ENCODE measurements at places on chromosomes 5 and 9. TPM values are rescaled to one million over a fixed set of nuclear protein-coding genes. Genes with fewer than 3 reads are reported as not detected.
A peak's percentile ranks its signal among the peaks of the same experiment; 100 is the strongest.

The SLCO6A1 gene
- not detected for total RNA-seq

GRCh38 chr5:98309785-98310598 is 463.5 kb upstream of the RGMB start:
- peak; percentile 95 for DNase-seq

DNA sequence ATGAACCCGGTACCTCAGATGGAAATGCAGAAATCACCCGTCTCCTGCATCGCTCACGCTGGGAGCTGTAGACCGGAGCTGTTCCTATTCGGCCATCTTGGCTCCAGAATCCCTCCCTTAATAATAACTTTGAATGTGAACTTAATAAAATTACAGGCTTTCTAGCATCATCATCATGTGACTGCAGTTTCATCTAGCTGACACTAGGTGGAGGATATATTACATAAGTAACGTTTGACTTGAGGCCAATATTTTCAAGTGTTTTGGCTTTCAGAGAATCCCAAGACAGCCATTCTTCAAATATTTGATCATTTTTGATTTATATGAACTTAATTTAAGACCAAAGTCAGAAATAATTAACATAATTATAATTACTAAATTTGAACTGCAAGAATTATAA is 474.9 kb upstream of the CDH10 start:
- DNase-seq: no peak

DNA sequence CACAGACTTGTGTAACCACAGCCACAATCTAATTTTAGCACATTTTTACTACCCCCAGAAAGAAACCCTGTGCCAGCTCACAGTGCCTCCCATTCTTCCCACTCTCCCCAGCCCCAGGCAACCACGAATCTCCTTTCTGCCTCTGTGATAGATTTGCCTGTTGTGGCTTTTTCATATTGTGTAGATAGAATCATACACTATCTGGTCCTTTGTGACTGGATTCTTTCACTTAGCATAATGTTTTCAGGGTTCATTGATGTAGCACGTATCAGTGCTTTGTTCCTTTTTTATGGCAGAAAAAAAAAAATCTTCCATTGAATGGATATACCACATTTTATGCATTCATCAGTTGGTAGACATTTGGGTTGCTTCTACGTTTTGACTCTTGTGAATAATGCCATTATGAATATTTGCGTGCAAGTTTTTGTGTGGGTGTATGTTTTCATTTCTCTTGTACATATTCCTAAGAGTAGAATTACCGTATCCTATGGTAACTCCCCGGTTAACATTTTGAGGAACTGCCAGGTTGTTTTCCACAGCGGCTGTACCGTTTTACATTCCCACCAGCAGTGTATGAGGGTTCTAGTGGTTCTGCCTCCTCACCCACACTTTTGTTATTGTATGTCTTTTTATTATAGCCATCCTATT is 64.5 kb downstream of the RCL1 start:
- DNase-seq: no peak

DNA sequence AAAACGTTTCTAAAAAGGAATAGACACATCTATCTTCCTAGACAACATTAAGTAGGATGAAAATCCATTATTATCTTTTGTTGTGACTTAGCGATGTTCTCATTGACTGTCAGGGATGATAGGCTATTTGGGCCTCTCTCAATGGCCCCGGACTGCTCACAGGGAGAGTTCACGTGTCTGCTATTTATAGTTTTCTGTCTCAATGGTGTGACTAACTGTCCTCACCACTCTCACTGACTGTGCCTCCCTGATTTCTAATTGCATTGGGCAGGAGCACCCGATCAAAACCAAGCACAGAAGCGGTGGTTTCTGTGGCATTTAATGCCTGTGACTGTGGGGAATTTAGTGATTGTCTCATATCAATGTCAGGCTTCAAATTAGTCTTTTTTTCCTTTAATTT is 286.7 kb upstream of the KLF9 start:
- no peak for DNase-seq

DNA sequence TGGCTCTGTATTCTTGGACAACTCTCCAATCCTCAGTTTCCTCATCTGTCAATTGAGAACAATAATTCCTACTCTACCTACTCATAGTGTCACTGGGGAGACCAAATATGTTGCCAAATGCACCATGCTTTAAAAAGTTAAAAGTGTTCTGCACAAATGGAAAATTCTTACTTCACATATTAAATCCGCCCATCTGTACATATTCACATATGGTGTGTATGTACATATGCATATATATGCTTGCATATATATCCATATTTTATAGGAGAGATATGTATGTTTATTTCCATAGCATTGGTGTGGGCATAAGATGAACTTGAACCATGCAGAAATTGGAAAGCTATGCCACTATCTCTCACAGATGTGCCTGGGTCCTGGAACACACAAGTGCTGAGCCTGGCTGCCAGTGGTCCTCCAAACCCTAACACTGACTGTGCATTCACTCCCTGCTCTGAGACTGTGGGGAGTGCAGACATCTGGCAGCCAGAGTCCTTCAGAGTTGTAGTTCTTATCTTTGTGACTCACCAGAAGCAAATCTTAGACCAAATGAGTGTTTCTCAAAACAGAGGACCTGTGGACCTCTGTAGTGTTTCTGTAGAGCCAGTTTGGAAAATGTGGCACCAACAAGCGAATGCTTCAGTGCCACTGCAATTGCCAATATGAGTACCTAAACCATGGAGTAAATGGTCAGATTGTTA is 168.7 kb downstream of the GRIA1 start:
- DNase-seq: no peak

GRCh38 chr5:90020575-90021538 is 388.7 kb downstream of the CETN3 start:
- DNase-seq: peak; percentile 88

The RNF180 gene
- total RNA-seq: 5.6 TPM

DNA sequence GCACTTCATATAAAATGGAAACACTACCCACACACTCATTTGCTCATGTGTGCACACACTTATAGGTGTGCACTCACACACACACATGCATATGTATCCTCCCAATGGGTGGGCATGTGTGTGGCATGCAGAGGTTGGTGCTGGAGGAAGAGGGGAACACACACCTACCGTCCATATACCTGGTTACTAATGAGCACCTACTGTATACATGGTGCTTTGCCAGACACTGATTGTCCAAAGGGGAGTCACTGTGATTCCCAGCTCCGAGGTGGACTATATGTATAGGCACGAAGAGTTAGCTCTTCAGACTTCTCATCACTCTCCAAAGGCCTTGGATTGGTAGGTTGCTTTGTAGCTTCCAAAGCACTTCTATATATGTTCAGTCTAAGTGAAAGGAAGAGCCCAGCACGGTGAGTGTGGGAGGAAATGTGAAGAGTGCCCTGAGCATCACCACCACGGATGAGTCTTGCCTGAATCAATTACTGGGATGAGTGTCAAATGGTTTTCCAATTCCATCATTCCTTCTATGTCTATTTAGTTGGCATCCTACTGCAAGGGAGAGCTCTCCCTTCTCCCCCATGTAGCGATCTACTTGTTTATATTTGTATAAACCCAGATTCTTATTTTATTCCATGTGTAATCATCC is 12.6 kb upstream of the ERGIC1 start:
- DNase-seq: no peak

GRCh38 chr5:75405296-75405695 is 68.3 kb downstream of the HMGCR start:
- no peak for DNase-seq

DNA sequence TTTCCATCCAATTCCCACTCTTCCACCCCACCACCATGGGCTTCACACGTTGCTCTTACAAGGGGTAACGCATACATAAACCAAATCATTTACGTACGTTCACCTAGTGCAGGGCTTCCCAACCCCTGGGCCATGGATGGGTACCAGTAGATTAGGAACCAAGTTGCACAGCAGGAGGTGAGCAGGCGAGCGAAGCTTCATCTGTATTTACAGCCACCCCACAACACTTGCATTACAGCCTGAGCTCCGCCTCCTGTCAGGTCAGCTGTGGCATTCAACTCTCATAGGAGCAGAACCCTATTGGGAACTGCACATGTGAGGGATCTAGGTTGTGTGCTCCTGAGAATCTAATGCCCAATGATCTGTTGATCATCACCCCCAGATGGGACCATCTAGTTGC is 82.3 kb downstream of the CEMIP2 start:
- no peak for DNase-seq

DNA sequence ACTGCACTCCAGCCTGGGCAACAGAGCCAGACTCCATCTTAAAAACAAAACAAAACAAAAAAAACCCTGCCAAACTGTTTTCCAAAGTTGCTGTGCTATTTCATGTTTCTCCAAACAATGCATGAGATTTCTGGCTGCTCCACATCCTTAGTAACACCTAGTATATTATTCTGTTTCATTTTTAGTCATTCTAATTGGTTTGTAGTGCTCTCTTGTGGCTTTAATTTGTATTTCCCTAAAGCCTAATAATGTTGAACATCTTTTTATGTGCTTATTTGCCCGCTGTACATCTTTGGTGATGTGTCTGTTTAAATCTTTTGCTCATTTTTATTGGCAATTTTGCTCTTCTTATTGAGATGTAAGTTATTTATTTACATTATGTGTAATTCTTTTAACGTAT is 18.4 kb upstream of the TTC1 start:
- no peak for DNase-seq

The LHX3 gene
- not detected for total RNA-seq

DNA sequence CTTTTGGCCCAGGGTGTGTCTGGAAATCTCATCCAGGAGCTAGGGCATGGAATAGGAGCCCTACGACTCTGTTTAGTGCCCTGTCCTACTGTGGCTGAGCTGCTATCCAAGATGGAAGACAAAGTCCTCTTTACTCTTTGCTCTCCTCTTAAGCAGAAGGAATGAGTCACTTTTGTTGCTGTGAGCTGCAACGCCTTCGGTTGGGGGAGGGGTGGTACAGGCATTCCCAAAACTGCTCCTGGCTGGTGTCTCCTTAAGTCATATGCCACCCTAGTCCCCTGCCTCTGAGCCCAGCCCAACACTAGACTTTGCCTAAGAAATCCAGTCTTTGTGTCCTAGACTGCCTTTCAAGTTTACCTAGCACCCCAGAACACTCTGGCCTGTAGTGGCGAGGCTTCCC is 99.9 kb downstream of the PRR16 start:
- no peak for DNase-seq

The TMEM171 gene
- total RNA-seq: 5.0 TPM

The DPM2 gene
- total RNA-seq: 41.9 TPM

- no peak for DNase-seq
Measured at GRCh38 chr9:126521551-126521950, 92.2 kb upstream of the LMX1B start.

- no peak for DNase-seq
Measured at GRCh38 chr5:73917433-73917832, 291.4 kb downstream of the ARHGEF28 start.

- DNase-seq: no peak
Measured at GRCh38 chr5:180352116-180353047, 754 bp downstream of the GFPT2 start.

DNA sequence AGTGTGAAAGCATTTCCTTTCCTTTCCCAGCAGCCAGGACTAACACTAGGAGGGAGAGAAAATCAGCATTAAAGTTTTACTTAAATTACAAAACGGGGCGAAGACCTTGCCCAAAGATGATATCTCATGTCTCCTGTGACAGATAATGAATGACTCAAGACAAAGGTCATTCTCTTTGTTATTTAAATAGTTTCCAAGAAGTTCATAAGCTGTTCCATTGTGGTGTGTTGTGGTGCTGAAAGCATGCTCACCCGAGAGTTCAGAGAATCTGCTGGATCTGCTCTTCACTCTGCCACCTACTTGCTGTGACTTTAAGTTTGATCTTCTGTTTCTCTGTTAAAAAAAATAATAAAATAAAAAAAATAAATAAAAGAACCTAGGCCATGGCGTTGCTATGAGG is 265.9 kb upstream of the NR4A3 start:
- DNase-seq: no peak

DNA sequence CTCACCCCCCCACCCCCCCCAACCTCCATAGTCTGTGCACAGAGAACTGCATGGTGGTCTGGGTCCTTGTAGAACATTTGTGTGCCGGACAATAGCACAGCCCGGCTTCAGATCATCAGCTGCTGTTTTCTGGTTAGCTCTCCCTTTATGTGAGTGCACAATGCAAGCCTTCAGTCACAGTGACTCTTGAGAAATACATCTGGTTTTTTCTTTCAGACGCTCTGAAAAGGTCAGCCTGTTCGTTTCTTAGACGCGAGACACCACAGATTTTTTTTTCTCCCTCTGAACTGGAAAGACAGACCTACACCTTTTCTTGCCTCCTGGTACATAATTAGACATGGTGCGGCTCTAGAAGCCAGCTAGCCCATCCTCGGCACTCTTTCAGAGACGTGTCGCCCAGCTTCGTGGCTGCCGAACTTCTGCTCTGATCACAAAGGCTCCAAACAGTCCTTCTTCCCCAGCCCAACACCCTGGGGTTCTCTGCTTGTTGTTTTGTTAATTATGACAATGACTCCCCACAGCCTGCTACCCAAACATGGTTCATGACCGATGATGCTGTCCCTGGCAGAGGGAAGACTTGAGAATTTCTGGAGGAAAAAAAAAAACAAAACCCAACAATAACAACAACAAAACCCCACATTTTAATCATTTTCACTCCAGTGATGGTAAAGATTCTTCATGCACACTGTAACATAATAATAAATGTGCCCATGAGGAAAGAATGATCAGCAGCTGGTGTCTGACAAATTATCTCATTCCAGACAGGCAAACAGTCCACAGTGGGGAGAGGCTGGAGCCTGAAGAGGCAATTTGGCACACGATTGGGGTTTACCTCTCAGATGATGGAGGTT is 241.4 kb upstream of the ZNF462 start:
- DNase-seq: no peak

GRCh38 chr5:6832994-6833393 is 119.8 kb downstream of the TENT4A start:
- peak; percentile 11 for DNase-seq

The SLU7 gene
- 48.2 TPM for total RNA-seq

GRCh38 chr5:83044926-83045325 is 32.3 kb downstream of the TMEM167A start:
- DNase-seq: peak; percentile 48

- DNase-seq: no peak
Measured at GRCh38 chr9:131868766-131869165, 128.9 kb upstream of the RAPGEF1 start.

- DNase-seq: no peak
Measured at GRCh38 chr5:163089926-163090325, 347.5 kb upstream of the CCNG1 start.

All from endothelial cell of umbilical vein (primary cell).